ENCODE measurements at places on chromosomes 3 and 15. TPM values are rescaled to one million over a fixed set of nuclear protein-coding genes. Genes with fewer than 3 reads are reported as not detected.

- DNase-seq: no peak
Measured at GRCh38 chr3:155553780-155554179, 191.1 kb downstream of the PLCH1 start.

- no peak for DNase-seq
Measured at GRCh38 chr3:36461597-36461996, 81.3 kb downstream of the STAC start.

DNA sequence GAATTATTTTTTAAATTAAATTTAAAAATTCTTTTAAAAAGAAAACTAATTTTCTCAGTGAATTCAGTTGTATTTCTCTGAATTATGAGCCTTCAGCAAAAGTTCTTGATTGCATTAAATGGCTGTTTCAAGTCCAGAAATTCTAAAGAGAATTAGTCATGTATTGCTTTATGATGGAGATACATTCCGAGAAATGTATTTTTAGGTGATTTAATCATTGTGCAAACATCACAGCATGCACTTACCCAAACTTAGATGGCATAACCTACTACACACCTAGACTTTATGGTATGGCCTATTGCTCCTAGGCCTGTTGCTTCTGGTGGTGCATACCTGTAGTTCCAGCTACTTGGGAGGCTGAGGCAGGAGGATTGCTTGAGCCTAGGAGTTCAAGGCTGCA is 44.3 kb upstream of the GCNT3 start:
- no peak for DNase-seq

The CGNL1 gene
- 10.6 TPM for total RNA-seq

GRCh38 chr15:28996953-28997352 is 111.2 kb downstream of the APBA2 start:
- no peak for DNase-seq

Data from H7 (cell line).